OCI-LY7 (cell line): ENCODE measurements at places on chromosomes 2 and 18.

DNA sequence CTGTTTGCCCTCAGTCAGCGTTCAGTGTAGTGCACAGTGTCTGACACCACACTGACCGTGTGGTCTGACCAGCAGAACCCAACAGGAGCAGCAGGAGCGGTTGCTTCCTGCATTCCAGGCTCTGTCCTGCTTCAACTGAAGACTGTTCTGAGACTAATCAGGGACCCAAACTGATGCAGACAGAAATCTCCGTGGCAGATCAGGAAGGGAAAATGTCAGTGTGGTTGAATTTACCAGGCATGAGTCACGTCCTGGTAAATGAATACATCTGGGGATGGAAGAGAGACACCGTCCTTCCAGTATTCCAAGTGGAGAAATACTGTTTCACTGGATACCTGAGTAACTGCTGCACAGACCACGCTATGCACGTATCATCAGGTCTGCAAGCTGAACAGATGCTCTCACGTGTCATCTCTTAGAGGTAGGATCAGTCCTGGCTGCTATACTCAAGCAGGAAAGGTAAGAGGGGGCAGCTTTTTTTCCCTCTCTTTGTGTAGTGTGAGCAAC is 223.6 kb upstream of the EPAS1 start:
- no peak for DNase-seq

GRCh38 chr2:102484310-102485061 is 11.5 kb downstream of the SLC9A4 start:
- no peak for DNase-seq

- no peak for DNase-seq
Observed at GRCh38 chr2:240760576-240761246, 59.3 kb downstream of the KIF1A start.

GRCh38 chr2:10257500-10258147 is 45.1 kb upstream of the HPCAL1 start:
- no peak for DNase-seq
